ENCODE measurements at places on chromosomes 16 and 17.

DNA sequence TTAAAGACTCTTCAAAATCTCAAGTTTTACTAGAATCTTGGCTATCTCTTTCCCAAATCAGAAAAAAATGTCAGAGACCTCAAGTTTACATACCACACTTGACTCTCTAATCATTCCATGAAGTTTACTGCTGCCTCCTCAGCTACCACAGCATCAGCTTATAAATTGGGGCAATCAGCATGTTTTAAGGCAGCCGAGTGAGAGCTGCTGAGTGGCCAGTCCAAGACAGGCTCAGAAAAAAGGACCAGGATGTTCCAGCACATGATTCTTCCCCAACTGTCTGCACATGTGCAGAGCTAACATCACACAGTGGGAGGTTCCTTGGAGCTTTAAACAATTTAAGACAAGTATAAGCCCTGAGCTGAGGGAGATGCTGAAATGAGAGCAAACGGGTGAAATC, 140.6 kb upstream of the NUDT7 start:
- no peak for DNase-seq

- no peak for DNase-seq
Measured at GRCh38 chr17:79940459-79941087, 95.1 kb downstream of the TBC1D16 start.

- no peak for DNase-seq
Measured at GRCh38 chr17:31570951-31571892, 179.7 kb downstream of the RAB11FIP4 start.

DNA sequence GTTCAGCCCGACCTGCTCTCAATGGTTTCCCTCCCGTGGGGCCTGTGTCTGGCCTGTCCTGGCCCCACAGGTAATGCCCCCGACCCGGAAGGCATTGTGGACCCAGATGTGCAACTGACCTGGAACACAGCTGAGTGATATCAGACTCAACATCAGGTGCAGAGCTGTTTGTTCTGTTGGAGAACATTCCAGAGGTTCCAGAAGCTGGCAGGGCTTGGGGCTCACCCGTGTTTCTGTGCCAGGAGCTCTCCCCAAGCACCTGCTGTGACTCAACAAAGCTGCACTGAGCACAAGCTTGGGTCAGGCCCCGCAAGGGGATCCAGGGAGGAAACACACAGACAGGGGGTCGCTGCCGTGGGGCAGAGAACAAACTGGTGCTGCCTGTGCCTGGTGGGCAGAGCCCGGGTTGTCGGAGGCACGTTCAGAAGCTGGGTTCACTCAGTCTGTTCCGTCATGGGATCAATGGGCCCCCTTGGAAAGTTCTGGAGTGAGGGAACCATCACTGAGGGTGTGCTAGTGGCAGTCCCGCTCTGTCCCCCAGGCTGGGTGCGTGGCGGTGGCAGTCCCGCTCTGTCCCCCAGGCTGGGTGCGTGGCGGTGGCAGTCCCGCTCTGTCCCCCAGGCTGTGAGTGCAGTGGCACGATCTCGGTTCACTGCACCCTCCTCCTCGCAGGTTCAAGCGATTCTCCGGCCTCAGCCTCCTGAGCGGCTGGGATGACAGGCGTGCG, 22.1 kb downstream of the HS3ST6 start:
- DNase-seq, result no peak

DNA sequence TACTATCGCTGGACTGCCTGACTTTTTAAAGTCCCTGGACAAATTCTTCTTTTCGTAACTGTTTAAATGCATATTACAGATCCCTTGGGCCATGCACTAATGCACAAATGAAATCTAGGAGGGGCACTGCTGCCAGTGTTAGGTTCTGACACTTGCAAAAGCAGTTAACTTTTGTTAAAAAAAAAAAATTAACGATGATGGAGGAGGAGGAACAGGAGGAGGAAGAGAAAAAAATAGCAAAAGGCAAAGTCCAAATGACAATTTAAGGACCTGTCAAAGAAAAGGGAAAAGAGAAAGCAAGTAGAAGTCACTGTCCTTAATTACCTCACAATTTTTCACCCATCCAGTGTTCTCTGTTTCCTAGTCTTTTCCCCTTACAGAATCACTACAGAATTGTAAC, 97.8 kb upstream of the CORO6 start:
- DNase-seq, result no peak

DNA sequence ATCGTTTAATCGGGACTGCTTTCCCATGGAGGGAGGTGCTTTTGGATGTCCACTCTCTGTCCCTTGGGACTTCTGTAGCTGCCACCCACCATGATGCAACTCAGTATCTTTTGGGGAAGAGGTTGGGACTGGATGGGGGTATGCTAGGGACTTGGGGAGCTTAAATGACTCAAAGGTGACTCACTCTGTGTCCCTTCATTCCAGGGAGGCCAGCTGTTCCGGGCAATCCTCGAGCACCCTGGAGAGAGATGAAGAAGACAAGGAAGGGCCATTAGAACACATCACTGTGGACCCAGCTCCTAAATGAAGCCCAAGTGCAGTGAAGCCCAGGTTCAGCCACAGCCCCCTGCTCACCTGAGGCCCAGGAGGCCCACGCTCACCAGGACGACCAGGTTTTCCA, 4.6 kb downstream of the COL1A1 start:
- no peak for DNase-seq

GRCh38 chr17:32345951-32346600, 3.9 kb upstream of the ZNF207 start:
- DNase-seq, result no peak

DNA sequence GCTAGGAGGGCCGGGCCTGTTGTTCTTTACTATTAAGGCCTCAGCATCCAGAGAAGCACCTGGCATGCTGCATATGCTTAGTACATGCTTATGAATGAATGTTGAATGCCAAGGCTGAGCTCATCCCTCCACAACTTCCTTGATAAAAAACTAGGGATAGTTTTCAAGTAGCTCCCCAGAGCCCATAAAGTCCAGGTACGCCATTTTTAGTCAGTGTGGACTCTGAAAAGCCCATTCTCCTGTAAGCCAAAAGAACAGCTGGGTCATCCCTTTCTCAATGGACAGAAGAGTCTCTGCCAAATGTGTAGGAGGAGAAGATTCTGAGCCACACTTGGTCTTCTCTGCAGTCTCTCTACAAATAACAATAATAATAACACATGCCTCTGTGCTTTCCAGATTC, 8.9 kb upstream of the ITGB3 start:
- no peak for DNase-seq

DNA sequence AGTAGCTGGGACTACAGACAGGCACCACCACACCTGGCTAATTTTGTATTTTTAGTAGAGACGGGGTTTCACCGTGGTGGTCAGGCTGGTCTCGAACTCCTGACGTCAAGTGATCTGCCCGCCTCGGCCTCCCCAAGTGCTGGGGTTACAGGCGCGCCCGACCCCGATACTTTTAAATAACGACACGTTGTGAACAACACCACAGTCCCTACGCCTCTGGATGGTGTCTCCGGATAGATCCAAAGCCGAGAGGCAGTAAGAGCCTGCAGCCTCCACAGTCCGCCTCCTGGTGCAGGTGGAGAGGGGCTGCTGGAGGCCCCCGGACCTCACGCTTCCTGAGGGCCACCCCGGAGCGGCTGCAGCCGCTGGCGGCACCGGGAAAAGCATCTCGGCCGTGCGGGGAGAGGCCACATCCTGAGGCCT, 741 bp upstream of the TLCD3A start:
- no peak for DNase-seq

GRCh38 chr17:3986939-3987335, 22.7 kb upstream of the ATP2A3 start:
- no peak for DNase-seq

GRCh38 chr16:12815361-12815760, 11.7 kb upstream of the CPPED1 start:
- no peak for DNase-seq

- no peak for DNase-seq
Measured at GRCh38 chr16:55682086-55682485, 26.3 kb downstream of the SLC6A2 start.

DNA sequence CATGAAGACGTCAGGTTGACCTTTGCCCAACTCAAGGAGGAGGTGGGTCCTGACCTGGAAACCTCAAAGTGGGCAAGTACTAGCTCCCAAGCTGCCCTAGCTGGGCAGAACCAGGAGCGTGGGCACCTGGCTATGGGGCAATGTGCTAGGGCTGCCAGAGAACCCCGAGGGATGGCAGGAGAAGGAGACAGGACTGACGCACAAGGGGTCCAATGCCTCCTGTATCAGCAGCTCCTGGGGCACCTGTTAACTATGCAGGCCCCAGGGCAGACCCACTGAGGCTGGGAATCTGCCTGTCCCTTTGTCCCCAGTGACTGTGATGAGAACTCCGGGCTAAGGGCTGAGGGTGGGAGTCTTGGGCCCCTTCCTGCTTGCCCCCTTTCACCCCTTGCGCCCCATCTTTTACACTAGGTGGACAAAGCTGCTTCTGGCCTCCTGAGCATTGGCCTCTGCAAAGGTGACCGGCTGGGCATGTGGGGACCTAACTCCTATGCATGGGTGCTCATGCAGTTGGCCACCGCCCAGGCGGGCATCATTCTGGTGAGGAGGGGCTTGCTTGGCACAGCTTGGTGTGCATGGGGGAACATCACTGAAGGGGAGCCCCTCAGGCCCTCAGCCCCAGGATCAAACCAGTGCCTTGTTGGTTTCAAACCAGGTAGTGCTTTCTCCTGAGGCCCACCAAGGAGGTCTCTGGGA, 7.7 kb downstream of the CHAD start:
- no peak for DNase-seq

DNA sequence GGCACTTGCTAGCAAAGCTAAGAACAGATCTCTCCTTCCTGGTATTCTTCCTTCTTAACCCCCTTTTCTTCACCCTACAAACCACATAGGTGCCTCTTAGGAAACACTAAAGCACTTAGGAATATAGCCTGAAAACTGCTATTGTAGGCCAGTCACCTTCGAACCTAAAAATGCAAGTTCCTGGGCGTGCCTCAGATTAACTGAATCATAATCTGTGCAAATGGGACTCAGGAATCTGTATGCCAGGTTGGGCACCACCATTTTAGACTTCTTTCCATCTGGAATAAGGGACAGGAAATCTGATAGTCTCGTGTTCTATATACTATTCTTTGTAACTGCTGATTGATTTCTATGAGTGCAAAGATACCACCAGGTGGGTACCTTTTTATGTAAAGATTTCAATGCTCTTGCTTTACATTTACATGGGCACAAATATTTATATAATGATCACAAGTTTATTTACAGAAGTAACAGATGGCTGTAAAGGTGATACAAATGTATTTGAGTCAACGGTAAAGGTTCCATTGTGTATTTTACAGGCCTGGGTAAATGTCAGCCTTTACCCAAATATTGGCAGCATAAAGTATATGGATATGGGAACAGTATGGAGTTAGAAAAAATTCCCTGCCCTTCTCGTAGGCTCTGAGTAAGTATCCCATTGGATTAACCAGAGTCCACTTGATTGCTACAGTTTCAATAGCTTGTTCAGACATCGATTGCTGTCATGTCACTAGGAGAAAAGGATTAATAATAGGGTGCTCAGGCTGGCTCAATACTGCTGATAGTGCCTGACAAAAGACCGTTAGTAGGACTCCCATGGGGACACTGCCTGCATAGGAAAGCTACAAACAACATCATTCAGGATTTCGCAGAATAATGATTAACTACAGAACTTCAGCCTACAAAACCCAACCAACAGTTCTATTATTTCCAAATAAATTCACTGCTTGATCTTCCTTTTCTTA, 124.7 kb downstream of the SNX11 start:
- no peak for DNase-seq

DNA sequence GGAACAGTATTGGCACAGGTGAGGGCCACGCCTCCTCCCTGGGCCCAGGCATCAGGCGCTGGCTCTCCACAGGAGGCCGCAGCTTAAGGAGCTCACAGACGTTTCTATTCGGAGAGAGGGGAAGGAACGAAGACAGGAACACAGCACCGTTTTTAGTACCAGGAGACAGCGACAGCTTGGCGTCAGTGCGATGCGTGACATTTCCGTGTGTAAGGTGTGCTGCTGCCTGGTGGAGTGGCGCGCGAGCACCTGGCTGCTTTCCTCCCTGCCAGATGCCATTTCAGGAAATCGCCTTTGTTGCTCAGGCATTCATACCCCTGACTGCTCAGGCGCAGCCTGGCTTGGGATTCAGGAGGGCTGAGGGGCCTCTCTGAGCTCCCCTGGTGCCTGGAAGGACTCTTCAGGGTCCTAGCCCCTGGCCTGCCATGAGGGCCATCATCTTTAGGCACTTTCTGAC, 367.5 kb downstream of the CPPED1 start:
- no peak for DNase-seq

GRCh38 chr16:29694384-29695195, 15.6 kb downstream of the QPRT start:
- no peak for DNase-seq

DNA sequence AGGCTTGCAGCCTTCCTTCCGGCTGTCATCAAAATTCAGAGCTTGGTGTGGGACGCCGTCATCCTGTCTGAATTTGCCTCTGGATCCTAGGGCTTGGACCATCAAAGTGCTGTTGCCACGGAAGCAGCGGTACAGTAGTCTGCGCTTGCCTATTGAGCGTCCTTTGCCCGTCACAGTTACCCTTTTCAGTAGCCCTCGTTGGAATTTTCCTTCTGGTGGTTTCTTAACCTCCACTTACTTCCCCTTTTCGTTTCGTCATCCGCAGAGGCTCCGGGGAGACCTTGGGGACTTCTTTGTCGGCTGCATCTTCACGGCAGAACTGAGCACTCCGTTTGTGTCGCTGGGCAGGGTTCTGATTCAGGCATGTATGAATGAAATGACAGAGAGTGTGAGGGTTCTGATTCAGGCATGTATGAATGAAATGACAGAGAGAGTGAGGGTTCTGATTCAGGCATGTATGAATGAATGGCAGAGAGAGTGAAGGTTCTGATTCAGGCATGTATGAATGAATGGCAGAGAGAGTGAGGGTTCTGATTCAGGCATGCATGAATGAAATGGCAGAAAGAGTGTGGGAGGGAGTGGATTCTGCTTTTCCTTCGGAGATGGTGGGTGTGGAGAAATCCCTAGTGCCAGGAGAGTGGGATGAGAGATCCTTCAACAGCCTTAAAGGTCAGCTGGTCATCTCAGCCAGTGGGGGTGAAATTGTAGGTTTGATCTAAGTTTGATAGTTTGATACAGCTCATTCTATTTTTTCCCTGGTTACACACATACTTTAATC, 8.0 kb downstream of the TLCD3A start:
- peak; percentile 25 for DNase-seq

GRCh38 chr16:4660454-4661007, 32.8 kb upstream of the NUDT16L1 start:
- peak; percentile 54 for DNase-seq

DNA sequence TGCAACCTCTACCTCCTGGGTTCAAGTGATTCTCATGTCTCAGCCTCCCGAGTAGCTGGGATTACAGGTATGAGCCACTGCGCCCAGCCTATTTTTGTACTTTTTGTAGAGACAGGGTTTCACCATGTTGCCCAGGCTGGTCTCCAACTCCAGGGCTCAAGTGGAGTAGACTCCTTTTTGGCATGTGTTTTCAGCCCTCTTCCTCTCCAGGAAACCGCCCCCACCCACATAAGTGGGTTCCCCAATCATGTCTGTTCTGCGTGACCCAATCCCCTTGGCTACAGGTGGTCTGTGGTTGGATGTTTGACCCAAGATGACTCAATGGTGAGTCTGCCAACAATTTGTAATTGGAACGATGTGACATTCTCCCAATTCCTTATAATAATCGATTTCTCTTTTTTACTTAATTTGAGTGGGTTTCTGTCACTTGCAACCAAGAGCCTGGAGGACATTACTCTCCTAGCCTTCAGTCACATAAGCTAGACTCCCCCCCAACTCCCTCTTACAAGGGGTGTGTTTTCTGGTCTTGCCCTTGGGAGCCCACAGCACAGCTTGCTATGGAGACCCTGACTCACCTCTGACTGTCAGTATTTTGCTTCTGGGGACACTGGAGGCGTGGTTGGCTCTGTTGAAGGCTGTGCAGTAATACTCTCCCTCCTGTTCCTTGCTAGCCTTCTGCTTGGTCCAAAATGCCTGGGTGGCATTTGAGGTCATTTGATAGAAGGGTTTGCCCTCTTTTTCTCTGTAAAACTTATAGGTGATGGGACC, 34.9 kb downstream of the PECAM1 start:
- no peak for DNase-seq

Data from stimulated activated CD4-positive, alpha-beta T cell treated with anti-CD3 and anti-CD28 coated beads, TNF-alpha, amount 100 ng/mL, for 48 hours (primary cell).